EH (cell line): ENCODE measurements at places on chromosomes 11 and 22.

DNA sequence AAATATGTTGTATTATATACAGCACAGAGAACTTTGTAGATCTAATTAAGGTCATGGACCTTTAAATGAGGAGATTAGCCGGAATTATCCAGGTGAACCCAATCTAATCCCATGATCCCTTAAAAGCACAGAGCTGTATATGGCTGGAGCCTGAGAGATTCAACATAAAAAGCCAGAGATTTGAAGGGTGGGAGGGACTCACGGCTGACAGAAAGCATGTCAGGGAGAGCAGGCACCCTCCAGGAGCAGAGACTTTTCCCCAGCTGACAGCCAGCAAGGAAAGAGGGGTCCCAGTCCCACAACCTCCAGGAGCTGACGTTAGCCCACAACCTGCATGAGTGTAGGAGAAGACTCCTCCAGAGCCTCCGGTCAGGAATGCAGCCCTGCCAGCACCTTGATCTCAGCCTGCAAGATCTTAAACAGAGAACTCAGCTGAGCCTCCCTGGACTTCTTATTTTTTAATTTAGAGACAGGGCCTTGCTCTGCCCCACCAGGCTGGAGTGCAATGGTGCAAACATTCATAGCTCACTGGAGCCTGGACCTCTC lies 20.0 kb upstream of the ADA2 start:
- DNase-seq, result no peak

DNA sequence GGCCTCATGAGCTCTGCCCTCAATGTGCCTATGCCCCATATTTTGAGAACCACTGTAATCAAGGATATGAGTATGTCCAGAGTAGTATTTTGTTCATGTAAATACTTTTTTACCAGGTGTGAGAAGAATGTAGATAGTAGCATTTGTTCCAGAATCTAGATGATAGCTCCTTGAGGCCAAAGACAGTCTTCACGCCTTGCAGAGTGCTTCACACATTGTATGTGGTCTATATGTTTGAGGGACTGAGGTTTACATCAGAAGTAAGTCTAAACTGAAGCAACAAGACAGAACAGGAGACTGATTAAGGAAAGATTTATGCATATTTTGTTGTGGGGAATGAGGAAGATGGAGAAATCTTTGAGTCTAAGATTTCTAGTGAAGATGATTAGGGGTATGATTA lies 12.5 kb downstream of the CEP57 start:
- no peak for DNase-seq

GRCh38 chr11:112513417-112513816 lies 252.8 kb upstream of the PLET1 start:
- no peak for DNase-seq

- DNase-seq, result peak; percentile 6
These were observed 66.0 kb upstream of the CLTCL1 start for GRCh38 chr22:19357270-19358105.

DNA sequence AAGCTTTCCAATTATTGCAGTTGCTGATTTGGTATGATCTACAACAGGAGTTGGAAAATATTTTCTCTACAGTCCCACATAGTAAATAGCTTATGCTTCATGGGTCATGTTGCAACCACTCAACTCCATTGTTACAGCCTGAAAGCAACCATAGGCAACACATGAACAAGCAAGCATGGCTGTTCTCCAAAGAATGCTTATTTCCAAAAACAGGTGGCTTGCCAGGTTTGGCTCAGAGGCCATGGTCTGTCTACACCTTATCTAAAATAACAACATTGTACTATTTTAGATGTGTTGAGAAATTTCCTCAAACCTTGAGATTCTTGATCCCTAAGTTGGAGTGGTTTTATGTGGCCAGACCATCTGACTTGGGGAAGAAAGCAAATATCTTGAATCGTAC lies 153.9 kb upstream of the MPPED2 start:
- no peak for DNase-seq

GRCh38 chr22:49236541-49237075 lies 591.1 kb downstream of the BRD1 start:
- no peak for DNase-seq

- DNase-seq, result no peak
These were observed 819.9 kb downstream of the FAM181B start for GRCh38 chr11:81913793-81914192.

DNA sequence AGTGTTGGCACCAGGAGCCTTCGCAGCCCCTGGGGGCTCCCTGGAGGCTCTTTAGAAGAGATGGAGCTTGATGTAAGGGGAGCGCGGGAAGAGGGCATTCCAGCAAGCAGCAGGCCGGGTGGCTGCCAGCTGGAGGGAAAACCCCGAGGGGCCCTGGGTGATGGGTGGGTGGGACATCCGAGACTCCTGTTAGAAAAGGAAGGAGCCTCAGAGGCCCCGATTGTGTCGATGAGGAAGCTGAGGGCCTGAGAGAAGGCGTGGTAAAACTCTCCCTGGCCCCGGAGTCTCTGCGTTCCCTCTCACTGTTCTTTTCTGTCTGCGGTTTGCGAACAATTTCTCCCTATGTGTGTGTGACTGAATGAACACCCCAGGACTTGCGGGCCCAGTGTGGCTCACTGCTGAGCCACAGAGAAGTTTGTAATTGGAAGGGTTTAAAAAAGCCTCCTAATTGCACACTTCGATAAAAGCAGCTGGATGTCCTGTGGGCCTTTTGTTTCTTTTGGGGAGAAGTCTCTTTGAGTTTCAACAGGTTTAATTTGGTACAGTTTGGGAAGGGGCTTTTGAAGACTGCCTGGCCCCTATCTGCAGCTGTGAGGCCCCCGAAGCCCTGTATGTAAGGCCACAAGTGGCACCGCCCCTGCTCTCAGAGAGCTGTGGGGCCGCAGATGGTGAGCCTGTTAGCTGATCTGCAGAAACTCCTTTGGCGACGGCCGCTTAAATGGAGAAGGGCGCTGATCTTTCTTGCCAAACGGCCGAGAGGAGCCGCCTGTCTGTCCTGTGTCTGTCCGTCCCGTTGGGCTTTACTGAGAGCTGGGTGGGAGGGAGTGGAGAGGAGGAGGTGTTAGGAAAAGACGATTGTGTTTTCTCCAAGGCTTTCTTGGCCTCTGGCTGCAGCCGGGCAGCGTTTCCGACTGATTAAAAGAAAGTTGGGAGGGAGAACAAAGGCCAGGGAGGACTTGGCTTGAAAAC lies 2.0 kb downstream of the FBLN1 start:
- DNase-seq, result peak; percentile 84

- peak; percentile 49 for DNase-seq
These were observed 897.7 kb downstream of the KCNA4 start for GRCh38 chr11:29119116-29119515.

DNA sequence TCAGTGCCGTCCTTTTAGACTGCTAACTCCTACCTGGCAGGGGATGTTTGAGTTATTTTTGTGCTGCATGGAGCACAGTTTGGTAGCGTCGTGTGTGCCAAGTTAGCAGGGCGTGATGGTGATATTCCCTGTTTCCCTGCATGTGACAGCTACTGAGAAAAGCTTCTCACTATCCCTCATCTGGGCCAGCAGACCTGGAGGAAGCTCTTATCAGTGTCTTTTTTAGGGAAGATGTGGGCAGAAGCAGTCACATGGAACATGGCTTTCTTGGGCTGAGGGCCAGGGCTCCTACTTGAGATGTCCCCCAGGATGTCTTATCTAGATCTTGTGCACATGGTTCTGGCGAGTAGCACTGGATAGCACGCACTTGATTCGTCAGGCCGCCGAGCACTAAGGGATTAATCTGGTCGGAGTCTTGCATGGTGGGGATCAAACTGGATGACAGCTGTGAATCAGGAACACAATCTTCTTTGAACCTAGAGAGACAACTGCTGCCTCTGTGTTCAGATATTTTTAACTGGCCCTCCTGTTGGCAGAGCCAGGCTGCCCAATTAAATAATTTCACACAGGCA lies 33.8 kb downstream of the TECTA start:
- no peak for DNase-seq

DNA sequence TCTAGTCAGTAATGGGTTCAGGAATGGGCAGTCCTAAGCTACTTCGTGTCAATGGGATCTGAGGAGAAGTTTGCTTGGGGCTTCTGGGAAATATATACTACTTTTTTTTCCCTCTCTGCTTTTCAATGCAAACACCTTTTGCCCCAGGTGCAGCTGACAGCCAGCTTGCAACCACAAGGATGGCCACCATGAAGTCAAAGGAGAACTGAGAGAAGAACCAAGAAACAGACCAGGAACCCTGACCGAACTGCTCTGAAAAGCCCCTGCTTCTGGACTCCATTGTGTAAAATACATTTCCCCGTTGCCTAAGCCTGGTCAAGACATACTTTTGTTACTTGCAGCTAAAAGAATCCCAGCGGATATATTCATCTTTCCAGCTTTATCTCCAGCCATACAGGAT lies 20.1 kb upstream of the CD44 start:
- no peak for DNase-seq

GRCh38 chr11:129855086-129855485 lies 39.4 kb downstream of the TMEM45B start:
- no peak for DNase-seq

DNA sequence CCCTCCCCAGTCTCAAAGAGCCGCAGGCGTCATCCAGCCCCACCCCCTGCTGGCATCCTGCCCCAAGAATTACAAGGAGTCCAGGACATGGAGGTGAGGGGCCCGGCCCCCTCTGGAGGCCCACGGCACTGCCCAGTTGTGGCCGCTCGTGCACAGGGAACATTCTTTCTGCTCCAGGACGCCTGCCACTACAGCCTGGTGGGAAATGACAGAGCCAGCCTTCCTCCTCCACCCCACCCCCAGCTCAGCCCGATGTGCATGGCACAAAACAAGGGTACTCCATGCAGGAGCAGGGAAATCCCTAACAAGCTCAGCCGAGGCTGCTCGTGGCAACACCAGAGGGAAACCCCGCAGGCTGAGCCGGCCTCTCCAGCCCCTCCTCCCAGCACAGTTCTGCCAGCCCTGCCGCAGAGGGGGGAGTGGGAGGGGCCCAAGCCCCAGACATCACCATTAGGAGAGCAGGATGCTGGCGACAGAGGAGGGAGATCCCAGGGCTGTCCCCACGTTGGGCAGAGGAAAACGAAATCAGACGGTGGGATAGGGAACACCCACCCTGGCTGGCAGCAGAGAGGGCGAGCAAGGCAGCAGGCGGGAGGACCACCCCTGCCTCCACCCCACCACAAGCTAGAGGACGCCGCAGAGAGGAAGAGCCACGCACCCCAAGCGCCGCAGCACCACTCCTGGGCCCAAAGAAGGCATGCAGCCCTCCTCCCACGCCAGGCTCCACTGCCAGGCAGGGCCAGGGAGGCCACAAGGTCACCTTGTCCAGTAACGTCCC lies 10.0 kb downstream of the IGSF9B start:
- no peak for DNase-seq

GRCh38 chr11:46229230-46229629 lies 48.2 kb upstream of the CREB3L1 start:
- no peak for DNase-seq

DNA sequence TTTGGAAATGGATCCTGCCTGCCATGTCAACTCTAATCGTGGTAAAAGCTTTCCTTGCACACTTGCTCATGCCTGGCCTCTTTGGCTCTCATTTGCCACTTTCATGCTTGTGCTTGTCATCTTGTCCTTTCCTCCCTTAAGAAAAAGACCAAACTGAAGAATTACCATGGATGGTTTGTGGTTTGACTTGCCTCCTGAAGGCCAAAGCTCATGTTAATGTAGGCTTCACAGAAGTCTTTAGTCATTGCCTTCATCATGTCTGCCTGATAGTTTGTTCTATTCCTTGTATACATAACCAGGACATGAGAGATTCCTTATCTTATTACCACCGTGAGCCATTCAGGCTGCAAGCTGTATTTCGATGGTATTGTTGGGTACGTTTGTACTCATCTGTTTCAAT lies 17.3 kb downstream of the TEAD1 start:
- peak; percentile 84 for DNase-seq

GRCh38 chr22:50220603-50221409 lies 20.0 kb downstream of the SELENOO start:
- DNase-seq, result no peak

GRCh38 chr11:44834846-44835245 lies 108.1 kb downstream of the TSPAN18 start:
- no peak for DNase-seq

DNA sequence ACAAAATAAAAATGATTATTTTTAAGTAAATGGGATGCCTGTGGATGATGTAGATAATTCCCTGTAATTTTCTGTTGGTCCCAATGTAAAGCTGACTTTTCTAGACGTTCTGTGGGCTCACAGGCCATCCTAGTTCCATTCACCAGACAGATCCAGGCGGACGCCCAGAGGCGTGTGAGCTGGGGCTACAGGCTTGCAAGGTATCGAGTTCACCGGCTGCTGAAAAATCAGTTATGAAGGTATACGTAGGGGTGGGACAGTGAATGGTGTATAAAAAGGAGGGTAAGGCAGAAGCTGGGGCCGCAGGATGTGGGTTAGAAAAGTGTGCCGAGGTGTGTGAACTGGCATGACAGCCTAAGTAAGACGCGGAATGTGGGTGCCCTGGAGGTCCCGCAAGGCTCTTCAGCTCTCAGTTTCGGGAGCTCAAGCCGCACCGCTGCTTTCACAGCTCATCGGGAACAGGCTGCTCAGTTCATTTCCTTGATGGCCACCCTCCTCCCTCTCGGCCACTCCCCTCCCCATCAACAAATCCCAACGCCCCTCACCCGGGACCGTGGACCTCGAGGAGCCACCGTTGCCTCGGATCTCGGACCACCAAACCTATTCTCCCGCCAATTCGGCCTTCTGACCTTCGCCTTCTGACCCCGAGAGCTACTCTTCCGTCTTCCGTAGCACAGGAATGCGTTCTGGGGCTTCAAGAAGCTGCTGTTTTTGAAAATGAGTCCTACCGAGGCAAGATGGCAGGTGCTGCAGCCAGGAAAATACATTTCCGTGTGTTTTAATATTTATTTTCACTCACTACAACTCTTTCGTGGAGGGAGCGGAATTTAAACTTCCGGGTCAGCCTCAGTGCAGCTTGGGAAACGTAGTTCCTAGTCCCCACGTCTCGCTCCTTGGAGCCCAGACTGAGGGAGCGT lies at the start of gene XNDC1N:
Gene XNDC1N, minus strand, starts transcription at position 775 of the 917 bp plus-strand sequence. CDS start 5,241 bp downstream, outside the sequence.
- peak; percentile 90 for DNase-seq
